Stimulated activated CD4-positive, alpha-beta T cell treated with anti-CD3 and anti-CD28 coated beads, Interleukin-1b, Interleukin-23, amount 100 ng/mL, for 4 hours (primary cell): ENCODE measurements at places on chromosomes 16 and 17.

GRCh38 chr17:17004251-17004996 lies 32.5 kb upstream of the TNFRSF13B start:
- DNase-seq = no peak

- no peak for DNase-seq
Measured at GRCh38 chr17:7355053-7355452, at the start of gene TMEM95. Gene TMEM95, plus strand, starts transcription at chr17:7355156. Its CDS starts 49 bp downstream, at chr17:7355205.

DNA sequence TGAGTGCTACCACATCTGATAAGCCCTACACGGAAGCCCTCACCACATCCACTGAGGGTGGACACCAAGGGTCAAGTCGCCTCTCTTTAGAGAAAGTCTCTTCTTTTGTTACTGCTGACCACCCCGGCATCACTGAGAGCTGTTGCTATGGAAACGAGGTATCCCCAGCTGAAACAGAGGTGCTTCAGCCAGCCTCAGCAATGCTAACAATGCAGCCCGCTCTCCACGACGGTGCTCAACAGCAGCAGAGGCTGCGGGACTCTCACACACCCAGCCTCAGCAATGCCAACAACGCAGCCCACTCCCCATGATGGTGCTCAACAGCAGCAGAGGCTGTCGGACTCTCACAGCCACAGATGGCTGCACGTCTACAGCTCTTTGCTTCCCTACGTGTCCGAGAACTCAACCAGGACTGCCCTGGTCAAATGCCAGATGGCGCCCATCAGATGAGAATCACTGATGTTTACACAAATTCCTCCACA lies 41.4 kb downstream of the VPS53 start:
- no peak for DNase-seq

- peak; percentile 91 for DNase-seq
Measured at GRCh38 chr17:8220783-8221662, 10.6 kb upstream of the AURKB start.

DNA sequence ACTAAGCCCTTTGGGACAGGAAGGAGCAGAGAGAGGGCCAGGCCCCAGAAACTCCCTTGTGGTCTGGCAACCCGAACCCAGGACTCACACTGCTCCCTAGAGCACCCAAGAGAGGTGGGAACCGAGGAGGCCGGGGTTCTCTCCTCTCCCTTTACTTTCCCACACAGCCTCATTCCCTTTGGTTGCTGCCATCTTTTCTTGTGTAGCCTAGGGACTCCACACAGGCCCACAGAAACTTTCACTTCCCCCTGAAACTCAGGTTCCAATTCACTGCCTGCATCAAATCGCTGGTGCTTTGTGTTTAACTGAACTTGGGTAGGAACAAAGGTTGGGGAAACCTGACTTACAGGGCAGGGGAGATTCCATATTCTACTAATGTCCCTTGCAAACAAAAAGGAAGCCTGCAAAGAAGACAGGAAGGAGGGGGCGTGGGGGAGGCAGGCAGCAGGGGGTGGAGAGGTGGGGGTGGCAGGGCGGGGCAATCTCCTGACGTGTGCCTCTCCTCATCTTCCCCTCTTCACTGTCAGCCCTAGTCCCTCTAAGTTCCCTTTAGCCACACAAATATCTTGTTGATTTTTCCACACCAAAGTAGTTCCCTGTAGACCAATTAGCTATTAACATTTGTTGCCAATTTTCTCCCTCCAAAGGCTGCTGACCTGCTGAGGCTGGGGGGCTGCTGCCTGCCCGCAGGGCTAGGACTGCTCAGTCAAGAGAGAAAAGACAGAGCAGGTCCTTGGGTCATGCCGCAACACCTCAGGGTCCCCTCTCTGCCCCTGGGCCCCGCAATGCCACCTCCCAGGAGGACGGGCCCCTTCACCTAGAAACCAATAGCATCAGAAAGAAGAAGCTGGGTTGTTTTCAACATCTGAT lies 8.0 kb downstream of the ST3GAL2 start:
- peak; percentile 51 for DNase-seq

DNA sequence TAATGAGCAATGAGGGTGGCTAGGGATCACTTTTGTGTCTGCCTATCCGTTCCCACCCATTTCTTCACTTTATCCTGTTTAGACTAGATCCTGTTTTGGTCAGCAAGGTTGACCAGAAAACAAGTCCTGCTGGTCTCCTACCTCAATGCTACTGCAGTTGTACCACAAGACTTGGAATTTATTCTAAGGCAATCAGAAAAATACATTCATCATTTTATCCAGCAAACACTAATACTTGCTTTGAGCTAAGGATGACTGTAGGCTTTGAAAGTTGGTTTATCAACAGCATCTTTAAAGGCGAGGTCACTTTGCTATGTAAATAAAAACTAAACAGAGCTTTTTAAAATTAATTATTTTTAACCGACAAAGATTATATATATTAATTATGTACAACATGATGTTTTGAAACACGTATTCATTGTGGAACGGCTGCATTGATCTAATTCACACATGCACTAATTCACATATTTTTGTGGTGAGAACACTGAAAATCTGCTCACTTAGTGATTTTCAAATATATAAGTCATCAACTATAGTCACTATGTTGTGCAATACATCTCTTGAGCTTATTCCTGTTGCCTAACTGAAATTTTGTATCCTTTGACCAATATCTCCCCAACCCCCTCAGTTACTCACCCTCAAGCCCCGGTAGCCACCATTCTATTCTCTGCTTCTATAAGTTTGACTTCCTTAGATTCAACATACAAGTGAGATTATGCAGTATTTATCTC lies 125.9 kb upstream of the HS3ST3A1 start:
- DNase-seq = no peak

GRCh38 chr16:73166947-73167550 lies 119.1 kb upstream of the ZFHX3 start:
- DNase-seq = no peak

DNA sequence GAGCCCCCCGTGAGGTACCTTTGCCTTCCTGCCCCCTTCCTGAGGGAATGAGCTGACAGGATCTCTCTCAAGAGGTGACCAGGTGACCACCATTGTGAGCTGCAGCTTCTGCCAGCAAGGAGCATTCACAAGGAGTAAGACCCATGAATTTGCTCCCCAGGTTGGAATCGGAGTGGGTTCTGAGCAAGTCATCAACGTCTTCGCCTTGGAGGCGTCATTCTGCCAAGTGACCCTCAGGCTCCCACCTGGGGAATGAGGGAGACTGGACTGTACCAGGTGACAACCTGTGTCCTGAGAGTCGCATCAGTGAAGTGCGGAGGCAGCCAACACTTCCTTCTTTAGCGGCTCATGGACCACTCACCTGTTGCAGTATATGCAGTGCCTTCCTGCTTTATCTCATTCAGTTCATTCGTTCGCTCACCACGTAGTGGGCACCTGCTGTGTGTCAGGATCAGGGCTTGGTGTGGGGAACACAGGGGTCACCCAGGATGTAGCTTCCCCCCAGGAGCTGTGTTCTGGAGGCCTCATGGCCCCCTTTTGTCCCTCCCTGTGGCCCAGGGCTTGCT lies 22.8 kb downstream of the WSCD1 start:
- DNase-seq = no peak

DNA sequence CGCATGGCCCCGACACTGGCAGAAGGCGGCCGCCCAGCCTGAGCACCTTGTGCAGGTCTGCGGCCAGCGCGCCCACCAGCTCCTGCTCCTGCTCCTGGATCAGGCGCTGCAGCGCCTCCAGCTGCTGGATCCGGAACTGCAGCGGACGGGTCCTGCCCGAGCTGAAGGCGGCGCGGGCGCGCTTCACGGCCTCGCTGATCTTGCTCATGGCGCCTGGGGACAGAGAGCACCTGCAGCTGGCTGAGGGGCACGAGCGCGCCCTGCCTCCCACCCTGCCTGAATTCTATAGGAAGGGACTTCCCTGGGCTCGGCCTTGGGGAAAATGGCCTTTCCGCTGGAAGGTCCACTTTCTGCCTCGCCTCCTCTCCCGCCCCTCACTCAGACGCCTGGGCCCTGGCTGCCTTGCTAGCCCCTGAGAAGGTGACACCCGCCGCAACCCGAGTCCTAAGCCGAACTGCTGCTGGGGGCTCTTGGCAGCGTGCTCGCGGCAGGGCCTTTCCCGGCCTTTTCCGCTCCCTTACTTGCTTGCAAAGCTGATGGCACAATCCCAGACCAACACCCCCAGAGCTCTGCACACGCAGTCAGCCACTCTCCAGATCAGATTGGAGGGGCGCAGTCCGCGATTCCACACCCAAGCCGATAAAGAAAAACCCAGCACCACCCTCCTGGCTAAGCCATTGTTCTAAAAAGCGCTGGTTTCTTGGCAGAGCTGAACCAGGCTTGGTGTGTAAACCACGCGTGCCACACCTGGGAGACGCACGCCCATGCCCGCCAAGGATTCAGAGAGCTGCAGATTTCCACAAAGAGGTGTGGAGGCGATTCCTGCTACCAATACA lies 3.0 kb downstream of the ALDH3A1 start:
- DNase-seq = peak; percentile 77

DNA sequence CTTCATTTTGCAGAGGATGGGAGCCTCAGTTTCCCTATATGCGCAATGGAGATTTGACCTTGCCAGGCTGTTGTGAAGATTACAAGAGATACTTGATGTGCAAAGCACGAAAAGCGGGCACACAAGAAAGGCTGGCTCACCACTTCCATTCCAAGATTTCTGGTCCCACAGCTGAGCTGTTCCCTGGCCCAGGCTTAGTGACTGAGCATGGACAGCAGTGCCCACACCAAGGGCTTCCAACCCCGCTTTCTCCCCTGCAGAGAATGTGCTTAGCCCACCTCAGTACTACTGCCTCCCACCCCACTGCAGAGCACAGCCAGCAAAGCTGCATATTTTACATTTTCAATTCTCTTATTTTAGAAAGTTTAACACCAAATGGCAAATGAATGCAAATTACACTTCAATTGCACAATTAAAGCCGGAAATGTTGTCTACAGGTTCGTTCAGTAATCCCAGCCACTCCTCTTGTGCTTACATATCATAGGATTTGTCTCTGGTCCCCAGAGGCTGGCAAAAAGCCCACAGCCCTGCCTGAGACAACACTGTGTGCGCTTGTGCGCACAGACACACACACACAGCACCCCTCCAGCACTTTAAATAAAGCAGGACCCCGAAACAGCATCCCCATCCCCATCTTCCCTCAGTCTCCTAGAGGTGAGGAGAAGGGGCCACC lies 51.8 kb downstream of the VAC14 start:
- no peak for DNase-seq
